ENCODE measurements at places on chromosomes 13 and 19. TPM values are rescaled to one million over a fixed set of nuclear protein-coding genes. Genes with fewer than 3 reads are reported as not detected.

The TMEM255B gene
- total RNA-seq: 30.7 TPM

The ZNF492 gene
- 0.23 TPM for total RNA-seq

The S1PR5 gene
- total RNA-seq: 0.92 TPM

The ACER1 gene
- not detected for total RNA-seq

The NOVA2 gene
- total RNA-seq: 6.4 TPM

The KLK4 gene
- not detected for total RNA-seq

The ZNF878 gene
- 0.50 TPM for total RNA-seq

The CD209 gene
- total RNA-seq: 10.6 TPM

The ZNF224 gene
- 21.6 TPM for total RNA-seq

The ADAMTSL5 gene
- total RNA-seq: 5.3 TPM

The CRX gene
- not detected for total RNA-seq

The MCF2L gene
- total RNA-seq: 38.9 TPM

The EBI3 gene
- total RNA-seq: 1.5 TPM

The TRAPPC6A gene
- 13.6 TPM for total RNA-seq

The SLITRK6 gene
- total RNA-seq: 2.0 TPM

The LILRA1 gene
- total RNA-seq: 13.5 TPM

The KCNN4 gene
- 9.6 TPM for total RNA-seq

The CEACAM6 gene
- total RNA-seq: 367 TPM

The ZNF738 gene
- total RNA-seq: 8.3 TPM

The LILRB2 gene
- total RNA-seq: 10.5 TPM

The OSCAR gene
- 57.1 TPM for total RNA-seq

The IZUMO1 gene
- total RNA-seq: 1.5 TPM

The CELF5 gene
- not detected for total RNA-seq

The SKA3 gene
- total RNA-seq: 2.0 TPM

The TMEM59L gene
- 1.6 TPM for total RNA-seq

The SYNE4 gene
- total RNA-seq: 11.2 TPM

The ZBTB45 gene
- 12.7 TPM for total RNA-seq

The CD22 gene
- total RNA-seq: 13.8 TPM

The EPSTI1 gene
- 22.4 TPM for total RNA-seq

The AMER2 gene
- not detected for total RNA-seq

The LGI4 gene
- total RNA-seq: 2.5 TPM

The CEACAM20 gene
- total RNA-seq: not detected

The ZNF229 gene
- total RNA-seq: 3.8 TPM

Measured in left lung (tissue), 14 donors.